ENCODE measurements at places on chromosomes 7 and 10.

DNA sequence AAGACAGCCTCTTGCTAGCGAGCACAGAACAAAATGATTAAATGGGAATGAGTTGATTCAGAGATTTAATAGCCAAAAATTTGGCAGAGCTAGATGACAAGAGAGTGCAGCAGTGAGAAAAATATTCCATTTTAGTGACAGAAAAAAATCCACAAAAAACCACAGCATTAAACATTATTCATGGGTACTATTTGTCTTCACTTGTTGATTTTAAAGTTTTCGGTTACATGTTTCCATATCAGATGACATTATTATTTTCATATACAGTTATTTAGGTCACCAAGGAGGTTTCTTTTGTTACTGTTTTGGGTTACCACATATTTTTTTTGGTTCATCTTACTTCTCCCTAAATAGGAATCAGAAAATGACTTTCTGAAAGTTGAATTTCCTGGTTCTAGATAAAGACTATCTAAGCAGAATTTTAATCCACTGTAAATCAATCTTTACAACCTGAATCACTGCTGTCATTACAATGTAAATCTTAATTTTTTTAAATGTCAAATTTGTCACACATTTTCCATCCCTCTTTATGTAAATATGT lies 87.9 kb downstream of the SVIL start:
- DNase-seq = no peak

GRCh38 chr7:4067874-4068273 lies 614.2 kb upstream of the FOXK1 start:
- DNase-seq = no peak

- no peak for DNase-seq
These were observed 10.9 kb downstream of the GPR37 start for GRCh38 chr7:124754576-124755268.

DNA sequence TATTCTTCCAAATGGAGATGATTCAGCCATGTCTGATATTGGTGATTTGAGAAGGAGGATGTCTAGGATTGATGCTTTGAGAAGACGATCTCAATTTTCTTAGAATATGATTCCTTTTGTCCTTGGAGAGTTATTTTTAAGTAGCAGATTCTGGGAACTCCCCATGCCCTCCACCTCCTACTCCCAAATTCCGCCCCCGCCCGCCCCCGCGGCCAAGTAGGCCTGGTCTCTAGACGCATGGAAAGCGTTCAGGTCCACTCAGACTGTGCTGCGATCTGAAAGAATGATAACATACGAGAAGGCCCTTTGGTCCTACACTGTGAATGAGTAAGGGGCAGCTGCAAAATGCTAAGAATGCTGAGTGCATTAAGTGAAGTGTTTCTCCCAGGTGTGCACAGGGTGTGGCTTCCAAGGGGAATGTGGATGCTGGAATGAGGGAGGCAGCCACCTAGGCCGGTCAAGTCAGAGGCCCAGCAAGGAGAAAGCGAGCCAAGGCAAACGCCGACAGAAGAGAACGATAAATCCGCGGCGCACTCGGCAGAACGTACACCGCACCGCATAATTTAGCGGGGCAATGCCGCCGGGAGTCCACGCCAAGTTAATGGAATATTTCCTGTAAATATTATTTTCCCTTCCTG lies 142.3 kb downstream of the PRPF18 start:
- no peak for DNase-seq

DNA sequence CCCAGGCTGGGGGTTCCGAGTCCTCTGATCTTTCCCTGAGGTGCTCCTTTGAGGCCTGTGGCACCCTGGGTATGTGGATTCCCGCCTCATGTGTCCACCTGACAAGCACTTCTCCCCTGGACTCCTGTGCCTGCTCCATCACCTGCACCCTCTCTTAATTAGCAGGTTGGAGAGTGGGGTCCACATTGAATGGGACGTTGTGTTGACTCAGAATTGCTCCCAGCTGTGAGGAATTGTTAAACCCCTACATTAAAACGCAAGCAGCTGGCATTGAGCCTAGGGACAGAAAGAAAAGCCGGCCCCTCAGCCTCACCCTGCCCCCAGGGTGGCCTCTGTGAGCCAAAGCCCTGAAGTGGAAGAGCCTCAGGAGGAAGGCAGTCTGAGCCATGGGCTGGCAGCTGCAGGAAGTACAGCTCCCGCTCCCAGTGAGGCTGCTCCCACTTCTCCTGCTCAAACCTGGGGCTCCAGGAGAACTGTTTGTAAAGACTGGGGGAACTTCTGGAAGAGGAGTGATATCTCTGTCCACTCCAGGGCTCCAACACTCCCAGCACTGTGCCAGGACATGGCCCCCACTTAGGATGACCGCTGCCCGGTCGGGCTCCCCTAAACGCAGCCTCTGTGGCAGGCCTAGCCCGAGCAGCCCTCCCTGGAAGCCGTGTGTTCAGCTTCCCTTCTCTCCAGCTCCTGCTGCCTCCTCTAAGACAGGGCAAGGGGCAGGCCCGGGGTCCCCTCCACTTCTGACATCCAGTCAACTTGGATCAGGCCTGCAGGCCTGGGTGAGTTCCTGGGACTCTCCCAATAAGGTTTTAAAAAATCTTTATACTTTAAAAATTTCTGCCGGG lies 1.8 kb upstream of the OPN4 start:
- DNase-seq = no peak

- DNase-seq = no peak
These were observed 18.9 kb downstream of the TPK1 start for GRCh38 chr7:144817001-144817400.

- no peak for DNase-seq
These were observed 73.0 kb upstream of the GTF2IRD1 start for GRCh38 chr7:74380720-74381119.

DNA sequence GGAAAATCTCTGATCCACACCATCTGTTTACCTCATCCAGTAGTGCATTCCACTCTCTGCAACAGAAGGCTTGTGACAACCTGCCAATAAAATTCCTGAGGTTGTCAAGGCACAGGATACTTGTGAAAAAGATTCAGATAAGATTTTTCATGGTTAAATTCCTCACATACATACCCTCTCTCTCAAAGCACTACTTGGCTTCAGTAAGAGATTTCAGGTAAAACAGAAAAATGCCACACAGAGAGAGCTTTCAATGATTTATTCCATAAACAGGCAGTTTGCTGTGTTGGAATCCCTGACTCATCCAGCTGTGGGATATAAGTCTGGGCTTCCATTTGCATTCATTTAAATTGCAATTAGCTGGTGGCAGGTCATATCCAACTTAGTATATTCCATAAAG lies 99.7 kb upstream of the CAV2 start:
- DNase-seq = no peak

DNA sequence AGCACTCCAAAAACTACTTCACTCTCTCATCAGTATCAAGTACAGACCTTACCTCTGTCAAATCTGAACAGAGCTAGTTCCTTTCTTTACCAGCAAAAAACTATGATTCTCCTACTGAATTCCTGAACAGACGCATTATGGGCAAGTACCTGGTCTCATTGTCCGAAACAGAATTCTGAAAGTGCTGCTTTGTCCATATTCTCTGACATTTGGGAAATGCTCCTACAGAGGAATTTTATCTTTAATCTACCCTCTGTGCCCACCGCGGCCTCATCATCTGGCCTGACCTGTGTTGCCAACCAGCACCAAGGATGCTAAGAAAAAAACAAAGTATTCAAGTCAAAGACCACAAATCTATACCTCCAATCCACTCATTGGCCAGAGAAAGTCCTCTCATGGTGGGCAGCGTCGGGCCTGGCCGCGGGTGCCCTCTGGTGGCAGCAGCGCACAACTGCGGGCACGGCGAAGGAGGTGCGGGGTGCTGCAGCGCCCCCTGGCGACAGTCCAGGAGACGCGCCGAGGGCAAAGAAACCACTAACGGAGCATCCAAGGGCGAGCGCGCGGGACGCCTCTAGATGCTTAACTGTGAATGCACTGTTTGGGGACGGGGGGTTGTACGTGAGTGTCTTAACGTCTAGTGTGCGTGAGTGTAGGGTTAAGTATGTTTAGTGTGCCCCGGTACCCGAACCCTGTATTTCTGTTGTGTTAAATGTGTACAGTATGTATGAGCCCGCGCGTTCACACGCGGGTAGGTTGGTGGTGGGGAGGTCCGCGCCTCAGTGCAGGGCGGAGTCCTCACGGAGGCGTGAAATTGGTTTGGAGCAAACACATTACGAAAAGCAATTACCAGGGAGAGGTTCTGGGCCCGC lies 5.0 kb upstream of the GBX1 start:
- DNase-seq = peak; percentile 84

GRCh38 chr7:130938661-130939060 lies 204.7 kb upstream of the KLF14 start:
- DNase-seq = no peak

DNA sequence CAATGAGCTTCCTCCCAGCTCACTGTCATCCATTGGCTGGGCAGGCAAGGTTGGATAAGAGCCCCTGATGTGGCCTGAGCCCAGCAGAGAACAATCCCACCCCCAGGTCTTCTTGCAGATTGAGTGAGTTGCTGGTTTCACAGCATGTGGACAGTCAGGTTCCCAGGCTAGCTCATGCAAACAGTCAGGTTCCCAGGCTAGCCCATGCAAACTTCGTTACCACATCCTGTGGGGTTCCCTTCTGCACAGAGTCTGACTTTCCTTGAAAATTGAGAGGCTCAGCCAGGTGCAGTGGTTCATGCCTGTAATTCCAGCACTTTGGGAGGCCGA lies 67.1 kb downstream of the TMEM130 start:
- DNase-seq = no peak

- DNase-seq = no peak
These were observed 62.0 kb downstream of the BBS9 start for GRCh38 chr7:33191340-33191739.

- no peak for DNase-seq
These were observed 164.7 kb downstream of the ADAM12 start for GRCh38 chr10:126223512-126224067.

- no peak for DNase-seq
These were observed 142.4 kb downstream of the CHCHD3 start for GRCh38 chr7:132939495-132939894.

DNA sequence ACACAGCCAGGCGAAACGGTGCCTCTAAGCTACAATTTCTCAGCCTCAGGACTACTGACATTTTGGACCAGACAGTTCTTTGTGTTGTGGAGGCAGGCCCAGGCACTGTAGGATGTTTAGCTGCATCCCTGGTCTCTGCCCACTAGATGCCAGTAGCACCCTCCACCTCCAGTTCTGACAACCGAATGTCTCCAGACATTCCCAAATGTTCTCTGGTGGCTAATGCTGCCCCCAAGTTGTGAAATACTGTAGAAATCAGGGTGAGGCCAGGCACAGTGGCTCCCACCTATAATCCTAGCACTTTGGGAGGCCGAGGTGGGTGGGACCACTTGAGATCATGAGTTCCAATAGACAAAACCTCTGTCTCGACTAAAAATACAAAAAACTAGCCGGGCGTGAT lies 18.2 kb downstream of the HNRNPF start:
- DNase-seq = no peak

DNA sequence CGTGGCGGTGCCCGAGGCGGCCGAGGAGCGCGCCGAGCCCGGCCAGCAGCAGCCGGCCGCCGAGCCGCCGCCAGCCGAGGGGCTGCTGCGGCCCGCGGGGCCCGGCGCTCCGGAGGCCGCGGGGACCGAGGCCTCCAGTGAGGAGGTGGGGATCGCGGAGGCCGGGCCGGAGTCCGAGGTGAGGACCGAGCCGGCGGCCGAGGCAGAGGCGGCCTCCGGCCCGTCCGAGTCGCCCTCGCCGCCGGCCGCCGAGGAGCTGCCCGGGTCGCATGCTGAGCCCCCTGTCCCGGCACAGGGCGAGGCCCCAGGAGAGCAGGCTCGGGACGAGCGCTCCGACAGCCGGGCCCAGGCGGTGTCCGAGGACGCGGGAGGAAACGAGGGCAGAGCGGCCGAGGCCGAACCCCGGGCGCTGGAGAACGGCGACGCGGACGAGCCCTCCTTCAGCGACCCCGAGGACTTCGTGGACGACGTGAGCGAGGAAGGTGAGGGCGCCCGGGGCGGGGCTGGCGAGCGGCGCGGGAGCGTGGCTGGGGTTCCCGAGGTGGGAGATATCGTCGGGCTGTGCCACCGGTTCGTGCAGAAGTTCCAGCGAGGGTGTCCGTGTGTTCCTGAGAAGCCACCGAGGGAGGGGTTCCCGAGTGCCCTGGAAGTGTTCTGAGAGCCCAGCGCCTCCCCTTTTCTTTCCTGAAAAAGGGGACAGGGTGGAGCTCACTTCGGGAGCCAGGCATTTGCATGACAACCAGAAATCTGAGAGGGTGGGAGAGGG lies 495 bp downstream of the EIF3B start:
- no peak for DNase-seq

DNA sequence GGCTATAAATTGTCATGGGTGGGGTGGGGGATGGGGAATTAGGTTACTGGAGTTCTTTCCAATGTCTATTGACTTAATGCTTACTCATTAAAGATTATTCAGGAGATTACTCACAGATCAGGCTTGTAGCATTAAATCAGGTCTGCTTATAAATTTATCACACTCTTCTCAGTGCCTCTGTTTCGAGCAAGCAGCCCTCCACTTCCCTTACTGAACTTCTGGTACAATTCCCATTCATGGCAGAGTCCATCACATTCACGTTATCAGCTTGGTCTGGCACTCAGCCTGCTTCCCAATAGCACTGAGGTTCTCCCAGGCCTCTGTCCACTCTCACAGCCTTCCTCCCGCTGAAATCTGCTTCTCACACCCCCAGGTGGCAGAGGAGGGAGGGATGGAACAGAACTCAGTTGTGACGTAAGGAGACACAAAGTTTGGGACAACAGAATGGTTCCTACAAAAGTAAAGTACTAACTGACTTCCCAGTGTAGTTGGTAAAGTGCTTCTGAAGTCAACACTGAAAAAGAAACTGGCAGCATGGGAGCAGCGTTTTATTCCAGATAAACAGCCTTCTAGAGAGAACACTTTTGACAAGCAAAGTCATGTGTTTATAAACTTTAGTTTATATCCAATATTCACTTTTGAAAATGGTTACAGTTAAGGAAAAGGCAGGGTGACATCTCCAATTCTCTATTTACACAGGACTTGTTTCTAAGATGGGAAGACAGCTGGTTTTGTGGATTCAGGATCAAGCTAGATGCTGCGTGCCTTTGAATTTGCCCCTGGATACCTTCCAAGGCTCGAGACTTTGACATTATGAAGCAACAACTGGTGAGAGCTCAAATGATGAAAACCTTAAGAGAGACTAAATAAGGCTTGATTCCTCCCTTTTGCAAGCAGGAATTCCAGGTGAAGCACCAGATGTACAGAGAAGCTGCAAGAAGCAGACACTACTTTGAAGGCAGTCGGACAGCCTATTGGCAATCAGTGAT lies 81.4 kb downstream of the ATXN7L1 start:
- DNase-seq = peak; percentile 59

- no peak for DNase-seq
These were observed 46.1 kb upstream of the LRRC17 start for GRCh38 chr7:102866535-102867215.

Measured in coronary artery (tissue), 2 donors.